ENCODE measurements at places on chromosomes 7 and 10. TPM values are rescaled to one million over a fixed set of nuclear protein-coding genes. Genes with fewer than 3 reads are reported as not detected.

Gene TMEM229A
- total RNA-seq, result not detected

Gene HOXA1
- total RNA-seq, result 0.66 TPM

Gene FAM180A
- total RNA-seq, result 37.6 TPM

Gene SORCS3
- total RNA-seq, result not detected

Gene MRLN
- total RNA-seq, result 2.2 TPM

Gene LOXL4
- total RNA-seq, result 2.1 TPM

Gene XRCC2
- total RNA-seq, result 0.85 TPM

Gene PNLIPRP3
- not detected for total RNA-seq

Gene MOGAT3
- total RNA-seq, result not detected

DNA sequence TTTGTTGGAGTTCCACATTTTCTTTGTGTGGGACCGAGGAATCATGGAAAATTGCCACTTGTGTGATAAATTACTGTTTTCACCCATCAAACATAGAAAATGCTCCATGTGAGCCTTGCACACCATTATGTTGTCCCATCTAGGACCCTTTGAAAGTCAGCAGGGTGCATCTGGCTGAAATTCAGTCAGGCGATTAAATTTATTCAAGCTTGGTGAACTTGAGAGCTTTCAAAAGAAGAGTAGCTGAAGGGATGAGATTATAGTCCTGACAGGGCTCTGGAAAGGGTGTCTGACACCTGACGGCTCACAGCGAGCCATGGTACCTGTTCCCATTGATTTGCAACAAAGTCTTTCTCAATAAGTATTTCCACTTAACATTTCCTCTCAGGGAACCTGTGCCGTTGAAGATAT is 399.7 kb upstream of the ETV1 start:
- H3K36me3 ChIP-seq, result no peaks in the 10 kb centered on the region
- H3K4me3 ChIP-seq, result no peak overlapping the region
- no peak for DNase-seq
- H3K27me3 ChIP-seq, result no peaks in the 10 kb centered on the region
- no peak overlapping the region for H3K27ac ChIP-seq
- H3K4me1 ChIP-seq, result no peaks in the 10 kb centered on the region

DNA sequence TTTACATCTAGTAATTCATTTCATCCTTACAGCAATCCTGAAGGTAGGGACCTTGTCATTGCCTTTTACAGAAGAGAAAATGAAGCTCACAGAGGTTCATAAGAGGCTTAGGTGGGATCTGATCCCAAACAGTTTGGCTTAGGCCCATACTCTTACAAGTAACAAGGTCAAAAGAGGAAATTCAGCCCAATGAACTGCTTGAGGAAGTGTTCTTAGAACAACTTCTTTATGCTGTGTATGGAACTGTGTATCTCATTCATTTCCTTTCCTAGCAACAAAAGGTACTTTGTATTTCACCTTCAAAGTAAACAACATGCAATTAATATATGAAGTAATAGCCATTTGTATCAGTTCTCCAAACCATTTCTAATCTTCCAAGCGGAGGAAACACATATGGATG is 79.3 kb downstream of the AVL9 start:
- H3K36me3 ChIP-seq, result peaks cover 19% of the 10 kb centered on the region
- H3K27me3 ChIP-seq, result no peaks in the 10 kb centered on the region
- no peaks in the 10 kb centered on the region for H3K4me1 ChIP-seq
- DNase-seq, result no peak

GRCh38 chr10:113644185-113645120 is 19.4 kb downstream of the NRAP start:
- H3K4me3 ChIP-seq, result no peak overlapping the region
- no peaks in the 10 kb centered on the region for H3K36me3 ChIP-seq
- H3K27ac ChIP-seq, result peak overlapping the region; percentile 81

DNA sequence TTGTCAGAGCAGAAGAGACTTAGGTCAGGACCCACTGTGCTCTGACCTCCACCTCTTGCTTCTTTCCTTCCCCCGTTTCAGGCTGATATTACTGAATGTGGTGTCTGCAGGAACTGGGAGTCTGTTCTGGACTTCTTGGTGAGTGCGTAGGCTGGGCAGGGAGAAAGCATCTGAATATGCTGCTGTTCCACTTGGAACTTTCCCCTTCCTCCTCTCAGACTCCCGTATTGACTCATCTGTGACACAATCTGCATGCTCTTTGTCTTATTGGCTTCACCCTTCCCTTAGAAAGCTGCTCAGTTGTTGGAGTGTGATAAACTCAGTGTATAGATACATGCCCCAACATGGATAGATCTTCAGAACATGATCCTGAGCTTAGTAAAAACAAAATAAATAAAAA is 137.6 kb upstream of the HABP2 start:
- H3K4me1 ChIP-seq, result no peaks in the 10 kb centered on the region
- no peak for DNase-seq
- H3K36me3 ChIP-seq, result no peaks in the 10 kb centered on the region

DNA sequence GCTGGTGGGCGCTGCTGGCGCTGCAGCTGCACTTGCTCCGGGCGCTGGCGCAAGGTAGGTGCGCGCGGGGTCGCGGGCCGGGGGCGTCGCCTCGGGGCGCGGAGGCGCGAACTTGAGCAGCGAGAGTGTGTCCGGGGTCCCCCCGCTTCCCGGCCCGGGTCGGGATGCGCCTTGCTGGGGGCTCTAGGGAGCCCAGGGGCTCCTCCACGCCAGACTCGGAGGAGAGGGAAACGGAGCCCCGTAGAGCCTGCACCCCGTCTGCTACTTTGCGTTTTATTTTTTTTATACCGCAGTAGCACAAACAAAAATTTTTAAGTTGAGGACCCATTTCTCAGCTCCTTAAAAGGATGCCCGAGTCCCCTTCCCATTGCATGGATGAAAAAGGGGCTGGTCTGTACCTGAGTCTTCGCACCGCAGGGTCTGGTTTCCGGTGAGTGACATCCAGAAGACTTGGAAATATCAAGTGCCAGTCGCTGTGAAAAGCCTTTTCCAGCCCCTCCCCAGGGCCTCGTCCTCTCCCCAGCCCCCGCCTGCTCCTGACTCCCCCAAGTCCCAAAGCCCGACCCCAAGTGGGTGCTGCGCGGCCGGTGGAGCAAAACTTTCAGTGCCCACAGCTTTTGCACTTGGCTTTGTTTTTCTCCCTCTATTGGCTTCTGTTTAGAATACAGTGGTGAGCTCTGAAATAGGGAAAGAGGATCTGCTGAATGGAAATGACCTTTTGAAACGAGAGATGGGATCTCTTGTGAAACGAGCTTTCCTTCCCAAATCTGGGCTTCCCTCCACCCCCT is 973 bp downstream of the SDK1 start:
- H3K36me3 ChIP-seq, result no peaks in the 10 kb centered on the region
- H3K27ac ChIP-seq, result peak overlapping the region; percentile 37
- DNase-seq, result no peak
- H3K4me3 ChIP-seq, result peak overlapping the region; percentile 63

DNA sequence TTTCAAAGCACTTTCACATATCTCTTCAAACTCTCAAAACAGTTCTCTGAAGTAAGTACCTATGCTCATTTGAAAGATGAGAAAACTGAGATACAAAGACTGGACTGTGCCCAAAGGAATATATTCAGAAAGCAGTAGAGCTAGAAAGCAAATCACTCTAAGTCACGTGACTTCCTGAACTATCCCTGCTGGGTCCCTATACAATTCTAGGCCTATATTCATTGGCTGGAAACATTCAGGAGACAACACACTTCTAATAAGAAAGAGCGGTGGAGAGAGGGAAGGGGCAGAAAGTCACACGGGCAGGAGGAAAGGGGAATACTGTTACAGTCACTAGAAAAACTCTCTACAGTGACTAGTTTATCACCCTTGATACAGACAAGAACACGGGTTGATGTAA is 140.0 kb downstream of the CHCHD3 start:
- no peak overlapping the region for H3K27ac ChIP-seq
- no peak for DNase-seq
- H3K4me3 ChIP-seq, result no peak overlapping the region
- no peaks in the 10 kb centered on the region for H3K36me3 ChIP-seq

- DNase-seq, result no peak
- no peak overlapping the region for H3K27ac ChIP-seq
- peaks cover 4% of the 10 kb centered on the region for H3K4me1 ChIP-seq
- H3K4me3 ChIP-seq, result no peak overlapping the region
- H3K27me3 ChIP-seq, result no peaks in the 10 kb centered on the region
These were observed 39.3 kb downstream of the TMEM270 start for GRCh38 chr7:73900286-73900685.

DNA sequence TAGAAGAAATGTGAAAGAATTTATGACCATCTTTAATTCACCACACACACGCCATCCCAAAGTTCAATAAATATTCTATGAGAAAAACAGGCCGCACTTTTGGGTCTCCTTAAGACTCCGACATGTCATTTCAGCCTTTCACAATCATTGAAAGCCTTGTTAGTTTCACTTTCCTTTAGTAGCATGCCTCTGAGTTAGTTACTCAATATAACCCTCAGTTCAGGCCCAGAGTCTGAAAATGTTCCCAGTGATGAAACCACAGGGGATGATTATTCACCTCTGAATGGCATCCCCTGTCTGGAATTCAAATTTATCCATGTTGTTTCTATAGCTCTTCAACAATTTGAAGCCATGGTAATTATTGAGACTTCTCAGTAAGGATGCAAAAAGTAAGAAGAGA is 278.1 kb upstream of the NRP1 start:
- H3K36me3 ChIP-seq, result no peaks in the 10 kb centered on the region
- no peaks in the 10 kb centered on the region for H3K27me3 ChIP-seq
- DNase-seq, result no peak
- no peak overlapping the region for H3K4me3 ChIP-seq
- H3K27ac ChIP-seq, result peak overlapping the region; percentile 32
- H3K4me1 ChIP-seq, result peaks cover 3% of the 10 kb centered on the region

DNA sequence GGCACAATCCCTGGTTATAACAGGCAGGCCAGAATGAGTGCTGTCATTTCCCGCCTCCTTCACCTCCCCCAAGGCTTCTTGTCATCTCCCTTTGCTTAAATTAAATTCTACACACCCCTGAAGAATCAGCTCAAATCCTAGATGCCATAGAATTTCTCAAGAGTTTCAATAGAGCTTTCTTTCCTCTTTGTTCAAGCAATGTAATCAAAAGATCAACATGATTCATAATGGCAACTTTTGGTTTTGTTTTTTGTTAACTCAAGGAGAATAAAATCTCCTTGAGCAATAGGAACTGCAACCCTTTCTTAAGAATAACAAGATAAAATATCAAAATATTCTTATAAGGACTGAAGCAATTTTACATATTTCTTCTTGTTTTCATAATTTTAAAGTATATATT is 180.8 kb upstream of the CDK1 start:
- no peak for DNase-seq
- no peaks in the 10 kb centered on the region for H3K36me3 ChIP-seq
- H3K27ac ChIP-seq, result no peak overlapping the region
- no peaks in the 10 kb centered on the region for H3K27me3 ChIP-seq
- H3K4me1 ChIP-seq, result no peaks in the 10 kb centered on the region

GRCh38 chr10:99366666-99367065 is 37.5 kb downstream of the CNNM1 start:
- no peak for DNase-seq
- no peak overlapping the region for H3K27ac ChIP-seq
- no peaks in the 10 kb centered on the region for H3K4me1 ChIP-seq
- H3K27me3 ChIP-seq, result peaks cover 5% of the 10 kb centered on the region
- no peaks in the 10 kb centered on the region for H3K36me3 ChIP-seq

DNA sequence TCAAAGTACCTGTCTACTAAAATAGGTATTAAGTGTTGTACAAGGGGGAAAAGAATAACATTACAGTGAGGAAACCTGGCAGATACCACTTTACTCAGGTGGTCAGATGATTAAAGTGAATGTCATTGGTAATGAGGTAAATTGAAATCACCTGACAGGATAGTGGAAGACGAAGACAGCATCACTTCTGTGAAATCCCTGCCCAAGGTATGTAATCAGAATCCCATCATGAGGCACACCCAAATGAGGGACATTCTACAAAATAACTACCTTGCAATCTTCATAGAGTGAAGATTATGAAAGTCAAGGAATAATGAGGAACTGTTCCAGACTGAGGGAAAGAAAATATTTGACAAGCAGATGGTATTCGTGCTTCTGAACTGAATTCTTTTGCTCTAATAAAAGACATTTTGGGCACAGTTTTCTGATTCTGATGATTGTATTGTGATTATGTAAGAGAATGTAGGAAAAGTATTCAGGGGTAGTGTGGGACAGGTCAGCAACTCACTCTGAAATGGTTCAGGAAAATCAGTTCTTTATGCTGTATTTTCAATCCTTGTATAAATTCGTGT is 33.3 kb upstream of the ARMS2 start:
- H3K27me3 ChIP-seq, result no peaks in the 10 kb centered on the region
- no peak for DNase-seq

GRCh38 chr10:92800134-92800733 is 48.1 kb upstream of the EXOC6 start:
- H3K36me3 ChIP-seq, result no peaks in the 10 kb centered on the region
- DNase-seq, result no peak
- H3K4me1 ChIP-seq, result no peaks in the 10 kb centered on the region
- H3K27ac ChIP-seq, result no peak overlapping the region
- H3K27me3 ChIP-seq, result no peaks in the 10 kb centered on the region
- no peak overlapping the region for H3K4me3 ChIP-seq

DNA sequence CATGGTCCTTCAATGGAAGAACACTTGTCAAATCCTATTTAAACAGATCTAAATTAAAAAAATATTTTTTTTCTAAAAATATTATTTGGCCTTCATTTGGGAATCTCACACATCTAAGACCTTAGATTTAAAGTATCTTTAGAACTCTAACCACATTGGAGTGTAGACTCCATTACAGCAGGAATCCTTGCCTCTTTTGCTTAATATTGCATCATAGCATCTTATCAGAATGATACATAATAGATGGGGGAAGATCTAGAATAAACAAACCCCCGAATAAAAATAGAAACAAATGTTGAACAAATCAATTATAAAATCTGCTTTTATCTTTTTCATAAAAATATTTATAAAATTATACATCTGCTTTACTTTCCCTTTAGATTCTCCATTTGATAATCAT is 27.6 kb upstream of the EPC1 start:
- no peaks in the 10 kb centered on the region for H3K27me3 ChIP-seq
- no peaks in the 10 kb centered on the region for H3K4me1 ChIP-seq
- H3K4me3 ChIP-seq, result no peak overlapping the region
- no peaks in the 10 kb centered on the region for H3K36me3 ChIP-seq

- no peaks in the 10 kb centered on the region for H3K27me3 ChIP-seq
- no peak overlapping the region for H3K4me3 ChIP-seq
- no peak for DNase-seq
- H3K4me1 ChIP-seq, result no peaks in the 10 kb centered on the region
These were observed 17.6 kb upstream of the ORAI2 start for GRCh38 chr7:102415685-102416225.
